ENCODE measurements at places on chromosomes 13 and 19.

- DNase-seq, result peak; percentile 76
Observed at GRCh38 chr13:105627270-105627669, 908.2 kb downstream of the EFNB2 start.

DNA sequence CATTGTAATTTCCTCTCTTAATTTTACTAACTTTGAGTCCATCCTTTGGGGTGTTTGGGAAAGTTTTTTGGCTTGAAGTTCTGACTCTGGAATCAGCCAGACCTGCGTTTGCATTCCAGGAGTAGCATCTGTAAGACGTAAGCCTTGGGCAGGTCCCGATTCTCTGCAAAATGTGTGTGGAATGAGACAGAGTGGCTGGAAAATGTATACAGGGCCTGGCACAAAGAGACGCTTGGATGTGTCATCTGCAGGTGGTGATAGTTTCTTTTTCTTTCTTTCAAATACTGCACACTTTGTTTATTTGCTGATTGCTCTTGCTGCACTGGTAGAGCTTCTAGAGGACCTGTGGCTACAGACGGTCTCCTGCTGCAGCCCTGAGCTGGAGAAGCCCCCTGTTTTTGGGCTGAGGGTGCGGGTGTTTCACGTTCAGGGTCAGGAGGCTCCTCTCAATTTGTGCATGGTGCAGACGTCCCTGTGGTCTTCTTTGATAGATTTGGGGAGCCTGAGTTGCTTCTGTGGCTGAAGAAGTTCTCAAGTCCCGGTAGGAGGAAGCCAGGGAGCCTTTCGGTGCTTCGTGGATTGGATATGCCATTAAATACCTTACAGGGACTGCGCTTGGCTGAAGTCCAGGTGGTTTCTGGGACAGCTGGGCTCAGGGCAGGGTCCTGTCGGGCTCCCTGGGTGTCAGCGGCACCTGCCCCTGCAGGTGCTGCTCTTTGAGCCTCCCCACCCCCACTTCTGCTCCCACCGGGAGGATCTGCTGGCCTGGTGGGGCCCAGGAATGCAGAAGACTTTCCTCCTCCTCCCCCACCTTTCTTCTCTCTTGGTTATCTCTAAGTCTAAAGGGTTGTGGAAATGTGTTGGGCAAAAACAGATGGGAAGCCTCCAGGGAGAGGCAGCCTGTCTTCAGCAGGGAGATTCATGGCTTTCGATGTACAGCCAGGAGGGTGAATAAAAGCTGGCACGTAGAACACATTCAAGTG is 44.0 kb upstream of the GAS6 start:
- DNase-seq, result peak; percentile 52

GRCh38 chr13:71488201-71488600 is 378.8 kb downstream of the DACH1 start:
- no peak for DNase-seq

DNA sequence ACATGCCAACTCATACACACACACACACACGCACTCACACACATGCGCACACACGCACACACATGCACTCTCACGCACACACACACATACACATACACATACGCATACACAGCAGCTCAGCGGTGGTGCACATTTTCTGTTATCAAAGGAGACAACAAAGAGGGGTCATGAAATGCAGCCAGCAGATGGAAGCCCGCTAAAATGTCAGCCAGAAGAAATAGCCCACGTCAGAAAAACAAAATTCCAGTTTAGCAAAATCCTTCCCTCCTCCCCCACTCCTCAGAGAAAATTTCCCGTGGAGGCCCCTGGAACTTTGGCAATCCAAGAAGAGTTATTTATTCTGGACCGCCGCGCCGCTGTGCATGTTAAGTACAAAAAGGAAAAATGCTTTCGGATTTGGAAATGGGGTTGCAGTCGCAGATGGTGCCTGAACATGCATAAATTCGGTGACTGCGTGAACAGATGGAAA is 114.6 kb upstream of the VSTM2B start:
- no peak for DNase-seq

GRCh38 chr19:3760871-3761361 is 576 bp downstream of the APBA3 start:
- no peak for DNase-seq

GRCh38 chr19:31745731-31746130 is 396.5 kb upstream of the TSHZ3 start:
- no peak for DNase-seq

DNA sequence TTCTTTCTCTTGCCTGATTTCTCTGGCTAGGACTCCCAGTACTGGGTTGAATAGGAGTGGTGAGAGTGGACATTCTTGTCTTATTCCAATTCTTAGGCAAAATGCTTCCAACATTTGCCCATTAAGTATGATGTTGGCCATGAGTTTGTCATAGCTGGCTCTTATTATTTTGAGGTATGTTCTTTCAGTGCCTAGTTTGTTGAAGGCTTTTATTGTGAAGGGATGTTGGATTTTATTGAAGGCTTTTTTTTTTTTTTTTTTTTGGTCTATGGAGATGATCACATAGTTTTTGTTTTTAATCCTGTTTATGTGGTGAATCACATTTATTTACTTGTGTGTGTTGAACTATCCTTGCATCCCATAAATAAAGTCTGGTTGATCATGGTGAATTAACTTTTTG is 19.8 kb downstream of the NHLRC3 start:
- no peak for DNase-seq

DNA sequence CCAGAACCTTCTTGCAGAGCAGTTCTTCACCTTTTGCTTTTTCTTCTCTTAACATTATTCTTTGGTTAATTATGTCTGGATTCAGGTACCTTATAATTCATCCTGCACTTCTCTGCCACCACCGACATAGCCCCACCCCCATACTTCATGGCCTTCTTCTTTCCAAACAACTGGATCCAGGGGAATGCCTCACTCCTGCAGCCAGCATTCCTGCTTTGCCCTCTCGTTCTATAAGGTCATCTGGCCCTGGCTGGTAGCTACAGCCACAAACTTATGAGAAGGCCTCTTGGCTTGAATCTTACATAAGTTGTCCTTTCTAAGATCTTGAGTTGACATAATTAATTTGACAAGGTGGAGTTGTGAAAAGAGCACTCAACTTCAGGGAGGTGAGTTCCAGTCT is 84.1 kb upstream of the FRY start:
- DNase-seq, result no peak

DNA sequence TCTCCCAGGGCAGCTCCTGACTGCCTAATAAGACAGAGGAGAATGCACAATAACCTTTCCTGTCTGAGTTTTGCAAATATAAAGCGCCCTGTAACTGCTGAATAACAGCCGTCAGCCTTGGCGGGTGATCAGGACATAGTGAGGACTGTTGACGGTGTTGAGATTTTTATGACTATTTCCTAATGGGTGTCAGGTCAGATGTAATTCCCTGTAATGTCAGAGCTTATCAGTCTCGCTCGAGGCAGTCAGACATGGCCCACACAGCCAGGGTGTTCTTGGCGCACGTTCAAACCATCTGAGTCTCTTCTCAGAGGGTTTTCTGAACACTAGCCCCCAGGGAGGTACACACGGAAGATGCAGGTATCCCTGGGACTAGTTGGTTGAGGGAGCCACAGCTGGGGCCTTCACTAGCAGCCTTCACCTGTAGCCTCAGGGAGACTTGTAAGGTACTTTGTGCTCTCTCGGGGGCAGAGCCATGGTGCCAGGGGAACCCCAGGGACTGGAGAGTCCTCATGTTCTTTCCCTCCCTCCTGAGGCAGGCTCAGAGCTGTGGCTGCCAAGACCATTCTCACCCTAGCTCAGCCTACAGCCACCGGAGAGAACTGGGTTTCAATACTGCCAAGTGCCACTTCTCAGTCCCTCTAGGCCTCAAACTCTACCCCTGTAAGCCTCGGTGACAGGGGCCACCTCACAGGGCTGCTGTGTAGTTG is 213.1 kb downstream of the UQCRFS1 start:
- DNase-seq, result no peak

All from coronary artery (tissue), 2 donors.